ENCODE measurements at places on chromosomes 6 and 20.

GRCh38 chr20:61520893-61521460, 268.9 kb downstream of the CDH4 start:
- DNase-seq = no peak

DNA sequence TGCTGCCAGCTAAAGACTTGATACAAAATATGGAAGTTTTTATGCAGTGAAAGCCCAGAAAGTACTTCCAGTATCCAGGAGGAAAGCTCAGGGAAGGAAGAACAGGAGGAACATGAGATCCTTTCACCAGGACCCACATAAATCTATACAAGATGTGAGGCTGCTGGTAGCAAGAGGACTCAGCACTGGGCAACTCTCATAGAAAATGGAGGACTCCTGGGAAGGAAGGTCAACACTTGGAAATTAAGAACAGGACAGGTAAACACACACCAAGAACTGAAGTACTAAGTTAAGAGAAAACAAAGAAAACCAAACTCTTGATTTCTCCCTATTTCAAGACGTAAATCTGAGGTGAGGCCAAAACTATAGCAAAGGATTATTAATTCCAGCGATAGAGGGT, 220.5 kb upstream of the HSF2 start:
- DNase-seq = no peak

GRCh38 chr6:108235127-108235526, 25.7 kb downstream of the SNX3 start:
- no peak for DNase-seq

DNA sequence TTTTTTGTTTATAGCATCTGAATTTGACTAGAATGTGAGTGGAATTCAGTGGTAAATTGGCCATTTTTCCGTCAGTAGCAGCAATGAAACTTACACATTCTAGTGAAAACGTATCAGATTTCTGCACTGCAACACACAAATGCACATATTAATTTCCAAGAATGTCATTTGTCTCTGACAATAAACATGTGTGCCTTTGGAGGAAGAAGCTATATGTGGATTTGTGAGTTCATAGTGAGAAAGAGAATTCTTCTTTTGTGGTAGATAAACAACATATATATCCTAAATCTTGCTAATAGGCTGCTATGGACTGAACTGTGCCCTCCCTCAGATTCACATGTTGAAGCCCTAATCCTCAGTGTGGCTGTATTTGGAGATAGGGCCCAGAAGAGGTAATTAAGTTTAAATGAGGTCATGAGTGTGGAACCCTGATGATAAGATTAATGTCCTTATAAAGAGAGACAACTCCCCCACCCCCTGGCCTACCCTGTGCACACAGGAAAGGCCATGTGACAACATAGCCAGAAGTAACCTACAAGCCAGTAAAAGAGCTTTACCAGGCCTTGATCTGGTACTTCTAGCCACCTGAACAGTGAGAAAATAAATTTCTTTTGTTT, 200.2 kb upstream of the EYA4 start:
- DNase-seq = no peak

DNA sequence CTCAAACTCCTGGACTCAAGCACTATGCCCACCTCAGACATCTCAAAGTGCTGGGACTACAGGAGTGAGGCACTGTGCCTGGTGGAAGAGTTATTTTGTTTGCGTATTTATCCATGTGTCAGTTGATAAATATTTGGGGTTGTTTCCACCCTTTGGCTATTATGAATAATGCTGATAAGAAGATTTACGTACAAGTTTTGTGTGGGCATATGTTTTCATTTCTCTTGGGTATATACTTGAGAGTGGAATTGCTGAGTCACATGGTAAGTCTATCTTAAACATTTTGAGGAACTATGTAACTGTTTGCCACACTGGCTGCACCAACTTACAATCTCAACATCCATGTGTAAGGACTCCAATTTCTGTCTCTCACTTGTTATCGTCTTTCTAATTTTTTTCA, 200.3 kb downstream of the RNGTT start:
- DNase-seq = no peak

DNA sequence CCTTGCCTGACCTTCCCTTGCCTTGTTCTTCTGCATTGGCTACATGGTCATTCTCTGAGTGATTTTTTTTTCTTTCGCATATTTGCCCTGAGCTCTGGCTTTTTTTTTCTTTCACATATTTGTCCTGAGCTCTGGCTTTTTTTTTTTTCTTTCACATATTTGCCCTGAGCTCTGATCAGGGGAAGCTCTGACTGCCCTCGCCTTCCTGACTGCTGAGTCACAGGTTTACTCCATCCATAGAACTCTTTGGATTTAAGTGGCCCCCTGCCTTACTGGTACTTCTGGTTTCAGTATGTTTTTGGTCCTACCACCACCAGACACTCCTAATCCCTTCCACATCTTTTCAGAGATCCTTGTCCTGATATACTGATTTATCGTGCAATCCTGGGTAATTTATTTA, 201.1 kb downstream of the OGFRL1 start:
- DNase-seq = no peak

- no peak for DNase-seq
These were observed 117.5 kb downstream of the CEBPB start for GRCh38 chr20:50308166-50308512.

DNA sequence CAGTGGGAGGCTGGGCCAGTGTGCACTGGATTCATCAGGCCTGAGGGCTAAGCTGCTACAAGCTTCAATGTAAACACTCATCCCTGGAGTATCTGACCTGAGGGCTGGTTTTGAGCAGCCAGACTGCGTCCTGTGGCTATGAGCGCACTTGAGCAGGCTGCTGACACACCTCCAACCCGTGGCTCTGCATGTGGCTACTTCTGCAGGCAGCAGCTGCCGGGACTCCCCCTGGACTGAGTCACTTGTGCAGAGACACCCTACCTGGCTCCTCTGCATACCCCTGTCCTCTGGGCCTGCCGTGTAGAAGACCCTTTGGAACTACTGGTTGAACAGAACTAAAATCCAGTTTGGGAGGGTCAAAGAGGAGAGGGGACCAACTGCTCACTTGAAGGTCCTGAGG, 172.0 kb downstream of the SCP2D1 start:
- DNase-seq = no peak

- no peak for DNase-seq
These were observed 672.6 kb downstream of the MAFB start for GRCh38 chr20:40016392-40016791.

- no peak for DNase-seq
These were observed 94.8 kb downstream of the PTCHD4 start for GRCh38 chr6:48016020-48016755.
